Smooth muscle cell of the brain vasculature (primary cell): ENCODE measurements at places on chromosomes 13 and 19.

GRCh38 chr13:111460548-111461444 lies 140.4 kb downstream of the TEX29 start:
- no peak for DNase-seq

DNA sequence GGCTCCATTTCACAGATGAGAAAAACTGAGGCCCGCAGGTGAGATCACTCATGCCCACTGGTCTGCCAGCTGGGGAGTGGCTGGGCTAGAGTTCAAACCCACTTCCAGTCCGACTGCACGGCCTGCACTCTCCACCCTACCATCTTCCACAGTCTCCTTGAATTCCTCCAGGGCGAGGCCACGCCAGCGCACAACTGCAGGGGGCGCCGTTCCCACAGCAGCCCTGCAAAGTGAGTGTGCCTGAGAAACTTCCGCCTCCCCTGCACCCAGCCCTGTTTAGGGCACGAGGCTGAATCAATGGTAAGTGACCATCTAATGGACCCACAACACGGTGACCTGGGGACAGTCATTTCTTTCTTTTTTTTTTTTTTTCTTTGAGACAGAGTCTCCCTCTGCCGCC lies 829 bp upstream of the ATCAY start:
- DNase-seq, result no peak

DNA sequence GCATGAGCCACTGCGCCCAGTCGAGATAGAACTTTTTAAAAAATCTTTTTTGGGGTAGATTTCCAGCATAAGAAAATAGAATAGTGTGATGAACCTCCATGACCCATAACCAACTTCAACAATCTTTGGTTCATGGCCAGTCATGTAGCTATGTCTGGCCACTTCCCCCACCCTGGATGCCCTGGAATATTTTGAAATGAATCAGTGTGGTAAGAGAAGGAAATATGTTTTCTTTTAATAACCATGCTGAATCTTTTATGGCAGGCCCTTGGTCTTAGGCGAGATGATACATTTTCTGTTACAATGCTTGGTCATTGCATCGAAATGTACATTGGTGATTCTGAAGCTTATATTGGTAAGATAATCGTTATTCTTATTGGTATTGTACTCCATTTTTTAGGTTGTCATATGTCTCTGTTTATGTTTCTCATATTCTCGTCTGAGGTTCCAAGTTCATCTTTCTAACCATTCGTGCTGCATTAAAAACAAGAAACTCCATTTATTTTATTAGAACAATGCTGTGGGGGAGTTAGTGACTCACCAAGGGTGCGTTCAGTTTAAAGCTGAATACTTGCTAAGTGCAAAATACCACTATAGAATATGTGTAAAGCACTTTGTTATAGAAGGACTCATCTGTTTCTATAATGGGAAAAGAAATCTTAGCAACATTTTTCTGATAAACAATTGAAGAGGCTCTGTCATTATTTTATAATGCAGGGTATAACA lies 16.4 kb upstream of the UPF3A start:
- DNase-seq, result no peak

GRCh38 chr19:47179653-47180310 lies 49.1 kb downstream of the SAE1 start:
- DNase-seq, result no peak

GRCh38 chr13:25493931-25494640 lies 122.3 kb downstream of the ATP8A2 start:
- no peak for DNase-seq

DNA sequence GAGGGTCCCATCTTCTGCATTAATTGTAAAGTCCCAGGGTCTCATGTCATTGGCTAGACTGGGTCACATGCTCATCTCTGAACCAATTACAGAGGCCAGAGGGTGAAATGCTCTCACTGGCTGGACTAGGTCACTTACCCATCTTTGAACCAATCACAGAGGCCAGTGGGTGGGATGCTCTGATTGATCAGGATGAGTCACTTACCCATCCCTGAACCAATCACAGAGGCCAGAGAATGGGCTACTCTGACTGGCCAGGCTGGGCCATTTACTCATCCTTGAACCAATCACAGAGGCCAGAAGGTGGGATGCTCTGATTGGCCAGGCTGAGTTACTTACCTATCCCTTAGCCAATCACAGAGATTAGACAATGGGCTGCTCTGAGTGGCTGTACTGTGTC lies 5.3 kb downstream of the MISP start:
- DNase-seq, result no peak

- DNase-seq, result no peak
Observed at GRCh38 chr13:42328672-42329071, 56.7 kb downstream of the AKAP11 start.

- DNase-seq, result no peak
Observed at GRCh38 chr19:15393963-15394362, 14.4 kb upstream of the AKAP8 start.

DNA sequence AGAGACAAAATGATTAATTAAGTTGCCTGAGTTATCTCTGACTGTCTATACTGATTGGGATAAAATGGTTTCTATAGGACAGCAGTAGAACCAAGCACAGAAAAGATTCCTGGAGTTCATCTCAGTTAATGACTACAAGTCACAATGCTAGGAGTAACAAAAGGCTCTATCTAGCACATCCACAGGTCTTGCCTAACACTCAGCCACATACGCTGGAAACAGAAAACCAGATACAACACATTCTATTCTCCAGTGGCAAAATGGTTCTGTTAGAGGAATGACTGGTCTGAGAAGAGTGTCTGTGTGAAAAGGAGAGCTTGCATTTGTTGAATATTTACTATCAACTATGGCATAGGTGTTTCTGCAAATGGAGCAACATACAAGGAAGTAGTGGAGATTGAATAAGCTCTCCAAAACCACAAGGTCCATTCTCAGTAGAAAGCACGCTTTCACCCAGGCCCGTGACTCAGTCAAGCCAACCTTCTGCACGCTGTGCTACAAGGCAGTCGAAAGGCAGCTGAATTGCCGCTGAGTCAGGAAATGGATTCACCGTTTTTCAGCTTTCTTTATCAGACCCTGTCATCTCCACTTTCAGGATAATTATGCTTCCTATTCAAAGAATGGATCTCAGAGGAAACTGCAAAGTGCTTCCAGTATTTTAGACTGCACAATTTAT lies 761.5 kb downstream of the EFNB2 start:
- DNase-seq, result no peak

DNA sequence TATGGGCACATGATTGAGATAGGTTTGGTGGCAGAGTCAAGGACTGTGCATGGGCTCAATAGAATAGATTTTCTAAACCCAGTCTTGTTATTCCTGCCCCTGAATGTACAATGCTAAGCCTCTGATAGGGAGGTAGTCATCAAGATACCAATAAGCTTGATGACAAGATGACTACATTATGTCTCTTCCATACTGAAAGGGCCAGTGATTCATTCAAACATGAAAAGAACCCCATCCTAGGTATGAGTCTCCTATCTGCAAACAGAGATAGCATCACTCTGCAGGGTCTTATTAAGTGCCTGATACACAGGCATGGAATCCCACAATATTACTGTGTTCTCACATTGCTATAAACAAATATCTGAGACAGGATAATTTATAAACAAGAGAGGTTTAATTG lies 40.3 kb upstream of the UFM1 start:
- DNase-seq, result no peak

DNA sequence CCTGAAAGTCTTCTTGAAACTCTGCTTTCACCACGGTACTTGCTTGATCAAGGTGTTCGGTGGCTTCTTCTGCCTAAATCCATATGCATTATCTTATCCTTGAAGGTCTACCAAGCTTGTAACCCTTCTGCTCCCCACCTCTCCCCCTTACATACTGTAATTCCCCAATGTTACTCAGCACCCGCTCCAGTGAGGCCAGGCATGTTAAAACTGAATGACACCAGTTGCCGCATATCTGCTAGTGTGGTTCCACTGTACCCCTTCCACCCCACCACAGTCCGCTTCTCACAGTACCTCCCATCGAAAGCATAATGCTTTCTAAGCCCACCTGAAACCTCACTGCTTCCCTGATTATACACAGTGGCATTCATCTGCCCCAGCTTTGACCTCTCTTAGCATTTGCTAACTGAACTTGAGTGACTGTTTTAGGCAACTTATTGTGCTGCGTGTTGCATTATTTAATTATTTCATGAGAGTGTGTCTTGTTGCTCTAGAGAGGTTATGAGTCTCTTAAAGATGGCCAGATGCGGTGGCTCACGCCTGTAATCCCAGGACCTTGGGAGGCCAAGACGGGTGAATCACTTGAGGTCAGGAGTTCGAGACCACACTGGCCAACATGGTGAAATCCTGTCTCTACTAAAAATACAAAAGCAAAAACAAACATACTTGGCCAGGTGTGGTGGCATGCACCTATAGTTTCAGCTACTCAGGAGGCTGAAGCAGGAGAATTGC lies 87.6 kb upstream of the MBNL2 start:
- no peak for DNase-seq
